Stimulated activated CD4-positive, alpha-beta T cell treated with anti-CD3 and anti-CD28 coated beads, Interleukin-12 subunit alpha, Interleukin-12 subunit beta, amount 100 ng/mL, for 4 hours (primary cell): ENCODE measurements at places on chromosomes 5 and 9.

GRCh38 chr9:8560560-8561525 is 761.3 kb upstream of the DMAC1 start:
- no peak for DNase-seq

GRCh38 chr5:60687927-60688720 is 11.8 kb downstream of the DEPDC1B start:
- no peak for DNase-seq

- DNase-seq: no peak
Measured at GRCh38 chr5:41277476-41278245, 64.3 kb upstream of the C6 start.

- no peak for DNase-seq
Measured at GRCh38 chr5:76476474-76477038, 73.5 kb downstream of the IQGAP2 start.

GRCh38 chr5:93062548-93062947 is 518.5 kb downstream of the NR2F1-AS1 start:
- no peak for DNase-seq

DNA sequence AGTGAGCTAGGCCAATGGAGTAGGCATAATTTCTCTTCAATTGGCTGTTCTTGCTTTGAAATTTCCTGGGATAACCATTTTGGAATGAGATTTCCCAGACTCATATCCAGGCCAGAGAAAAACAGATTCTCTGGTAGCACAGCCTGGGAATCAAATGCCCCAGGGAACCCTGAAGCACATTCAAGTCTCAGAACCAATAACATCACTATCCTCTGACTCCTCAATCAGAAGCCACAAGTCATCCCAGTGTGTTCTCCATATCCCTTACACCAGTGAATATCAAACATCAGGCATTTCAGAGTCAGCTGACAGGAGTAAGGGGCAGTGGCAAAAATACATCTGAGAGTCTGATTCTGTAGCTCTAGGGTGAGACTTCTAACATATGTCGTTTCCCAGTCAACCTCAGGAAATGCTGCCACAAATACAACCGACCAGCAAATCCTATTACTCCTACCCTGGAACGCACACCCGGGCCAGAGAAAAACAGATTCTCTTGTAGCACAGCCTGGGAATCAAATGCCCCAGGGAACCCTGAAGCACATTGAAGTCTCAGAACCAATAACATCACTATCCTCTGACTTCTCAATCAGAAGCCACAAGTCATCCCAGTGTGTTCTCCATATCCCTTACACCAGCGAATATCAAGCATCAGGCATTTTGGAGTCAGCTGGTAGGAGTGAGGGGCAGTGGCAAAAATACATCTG is 537.7 kb upstream of the NMUR2 start:
- no peak for DNase-seq

- no peak for DNase-seq
Measured at GRCh38 chr9:18071651-18072060, 402.3 kb upstream of the ADAMTSL1 start.

DNA sequence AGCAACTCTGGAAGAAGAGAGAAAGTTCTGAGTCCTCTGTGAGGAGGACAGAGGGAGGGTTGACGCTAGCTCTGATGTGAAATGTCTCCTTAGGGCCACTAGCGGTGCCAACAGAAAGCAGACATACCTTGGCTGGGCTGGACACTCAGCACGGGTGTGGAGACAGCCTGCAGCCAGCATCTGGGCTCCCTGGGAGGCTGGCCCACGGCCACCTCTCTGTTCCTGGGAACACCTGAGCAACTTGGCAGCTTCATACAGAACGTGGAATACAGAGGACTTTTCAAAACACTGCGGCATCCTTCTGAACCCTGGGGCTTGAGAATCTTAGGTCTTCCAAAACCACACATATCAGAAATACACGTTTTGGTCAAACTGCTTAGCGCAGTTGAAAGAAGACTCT is 269.1 kb downstream of the FSTL4 start:
- no peak for DNase-seq

DNA sequence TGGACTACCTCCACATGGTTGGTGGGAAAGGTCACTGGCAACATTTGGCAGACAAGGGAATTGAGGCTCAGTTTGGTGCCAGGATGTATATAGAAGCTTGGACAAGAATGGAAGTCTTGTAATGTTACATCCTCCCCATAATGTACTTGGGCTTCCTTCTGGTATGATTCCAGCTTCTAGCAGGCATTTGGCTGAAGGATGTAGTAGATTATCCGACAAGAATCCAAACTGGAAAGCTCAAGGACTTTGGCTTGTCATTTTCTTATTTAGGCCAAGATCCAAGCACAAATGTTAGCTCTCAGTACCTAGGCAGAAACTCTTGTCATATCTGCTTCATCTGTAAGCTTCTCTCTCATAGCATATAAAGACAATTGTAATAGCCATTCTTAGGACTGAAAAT is 209.1 kb downstream of the MAPKAP1 start:
- DNase-seq: no peak

GRCh38 chr5:132496191-132496630 is 5.6 kb upstream of the IRF1 start:
- DNase-seq: peak; percentile 81

DNA sequence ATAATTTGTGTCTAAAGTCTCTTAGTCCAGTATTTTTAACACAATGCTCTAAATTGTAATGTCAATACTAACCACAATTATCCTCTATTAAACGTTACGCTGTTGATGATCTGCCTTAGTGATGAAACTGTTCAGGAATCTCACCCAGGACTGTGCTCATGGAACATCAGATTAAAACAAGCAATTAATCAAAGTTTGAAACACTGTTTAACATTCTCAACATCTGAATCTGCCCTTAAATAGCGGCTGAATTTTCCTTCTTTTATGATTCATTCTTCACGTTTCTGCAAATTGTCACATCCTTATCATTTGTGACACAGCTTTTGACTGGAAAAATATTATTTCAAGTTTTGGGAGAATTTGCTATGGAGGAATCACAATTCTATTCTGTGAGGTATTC is 113.8 kb downstream of the MARCHF11 start:
- DNase-seq: no peak

- DNase-seq: no peak
Measured at GRCh38 chr5:61767231-61768080, 435.4 kb downstream of the ZSWIM6 start.

GRCh38 chr9:104856413-104856941 is 71.5 kb downstream of the ABCA1 start:
- no peak for DNase-seq

- DNase-seq: no peak
Measured at GRCh38 chr5:23820765-23821471, 313.5 kb downstream of the PRDM9 start.

- no peak for DNase-seq
Measured at GRCh38 chr9:113386571-113387393, 10.0 kb upstream of the HDHD3 start.

DNA sequence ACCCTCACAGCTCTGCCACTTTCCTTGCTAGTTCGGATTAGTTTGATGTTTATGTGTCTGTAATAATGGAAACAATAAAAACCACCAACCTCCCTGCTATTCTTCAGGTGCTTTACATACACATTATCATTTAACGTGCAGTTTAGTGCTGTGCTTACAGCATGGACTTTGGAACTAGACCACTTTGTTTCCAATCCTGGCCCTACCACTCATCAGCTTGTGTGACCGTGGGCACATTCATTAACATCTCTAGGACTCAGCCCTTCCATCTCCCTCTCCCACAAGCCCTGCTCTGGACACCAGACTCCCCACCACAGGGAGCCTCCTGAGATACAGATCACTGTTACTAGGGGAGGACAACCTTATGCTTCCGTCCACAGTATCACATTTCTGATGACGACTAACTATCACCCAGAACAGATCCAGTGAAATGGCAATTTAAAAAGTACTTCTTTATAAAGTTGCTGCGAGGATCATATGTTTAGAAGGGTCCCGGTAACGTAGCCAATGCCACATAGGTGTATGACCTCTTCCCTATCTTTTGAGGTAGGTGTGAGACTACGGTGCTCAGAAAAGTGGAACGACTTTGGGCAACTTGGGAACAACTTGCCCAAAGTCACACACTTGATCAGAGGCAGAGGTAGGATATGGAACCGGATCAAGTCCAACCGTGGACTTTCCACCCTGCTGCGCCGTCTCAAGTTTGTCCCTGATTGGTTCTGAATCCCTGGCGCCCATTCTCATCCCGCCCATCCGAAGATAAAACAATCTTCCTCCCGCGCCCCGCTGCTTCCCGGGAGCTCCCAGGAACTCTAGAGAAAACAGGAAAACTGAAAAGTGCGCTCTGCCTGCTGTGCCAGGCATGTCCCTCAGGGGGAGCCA is 132.4 kb upstream of the NIPBL start:
- no peak for DNase-seq

GRCh38 chr5:143146161-143146560 is 257.3 kb downstream of the NR3C1 start:
- DNase-seq: no peak

DNA sequence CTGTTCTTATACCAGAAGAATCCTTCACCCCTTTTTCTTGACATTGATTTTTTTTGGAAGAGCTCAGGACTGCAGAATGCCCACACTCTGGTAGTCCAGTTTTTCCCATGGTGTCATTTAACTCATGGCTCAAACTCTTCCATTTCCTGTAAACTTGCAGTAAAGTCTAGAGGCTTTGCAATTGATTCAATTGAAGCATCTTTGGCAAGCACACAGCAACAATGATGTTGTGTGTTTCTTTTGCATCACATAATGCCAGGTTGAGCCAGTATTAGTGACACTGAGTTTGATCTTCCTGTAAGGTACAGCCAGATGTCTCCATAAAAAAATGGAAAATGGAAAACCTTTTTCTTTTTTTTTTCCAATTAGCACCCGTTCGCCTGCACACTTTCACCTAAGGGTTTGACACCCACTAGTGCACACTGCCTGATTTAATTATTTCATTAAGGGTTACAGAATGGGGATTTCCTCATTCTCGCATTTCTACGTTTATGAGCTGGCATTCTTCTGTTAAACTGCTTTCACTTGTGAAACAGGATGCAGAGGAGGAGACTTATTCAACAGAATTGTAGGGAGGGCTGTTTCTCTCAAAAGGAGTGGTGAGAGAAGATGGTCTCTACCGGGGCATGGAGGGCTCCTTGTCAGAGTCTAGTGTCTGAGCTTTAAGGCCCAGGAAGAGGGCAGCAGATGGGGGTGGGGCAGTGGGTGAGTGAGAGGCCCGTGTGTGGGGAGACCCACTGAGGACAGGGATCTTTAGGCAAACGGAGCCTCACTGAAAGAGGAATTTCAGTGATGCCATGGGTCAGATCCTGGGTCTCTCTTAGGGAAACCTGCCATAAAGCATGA is 2.2 kb upstream of the S1PR3 start:
- no peak for DNase-seq

DNA sequence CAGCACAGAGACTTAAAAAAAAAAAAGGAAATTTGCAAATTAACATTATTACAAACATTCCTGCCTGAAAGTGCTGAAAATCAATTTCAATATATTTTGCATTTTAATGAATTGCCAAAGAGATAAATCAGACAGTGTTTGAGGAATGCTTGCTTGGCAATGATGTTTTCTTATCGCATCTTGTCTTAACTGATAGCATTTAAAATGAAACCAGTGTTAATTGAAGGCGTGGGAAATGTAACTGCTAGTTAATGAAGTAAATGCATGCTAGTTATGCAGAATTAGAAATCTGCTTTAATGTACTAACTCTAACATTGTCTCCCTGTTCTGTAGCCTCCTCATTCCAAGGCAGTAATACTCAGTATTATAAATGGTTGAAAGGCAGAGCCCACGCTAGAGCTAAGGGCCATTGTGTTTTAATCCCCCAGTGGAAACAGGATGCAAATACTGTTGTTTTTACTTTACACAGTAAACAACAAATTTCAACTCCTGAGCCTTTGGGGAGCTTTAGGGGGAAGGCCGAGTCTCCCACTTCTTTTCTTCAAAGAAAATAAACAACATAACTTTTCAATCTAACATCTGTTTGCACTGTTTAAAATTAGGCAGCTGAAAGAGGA is 586.9 kb downstream of the TLE4 start:
- no peak for DNase-seq

DNA sequence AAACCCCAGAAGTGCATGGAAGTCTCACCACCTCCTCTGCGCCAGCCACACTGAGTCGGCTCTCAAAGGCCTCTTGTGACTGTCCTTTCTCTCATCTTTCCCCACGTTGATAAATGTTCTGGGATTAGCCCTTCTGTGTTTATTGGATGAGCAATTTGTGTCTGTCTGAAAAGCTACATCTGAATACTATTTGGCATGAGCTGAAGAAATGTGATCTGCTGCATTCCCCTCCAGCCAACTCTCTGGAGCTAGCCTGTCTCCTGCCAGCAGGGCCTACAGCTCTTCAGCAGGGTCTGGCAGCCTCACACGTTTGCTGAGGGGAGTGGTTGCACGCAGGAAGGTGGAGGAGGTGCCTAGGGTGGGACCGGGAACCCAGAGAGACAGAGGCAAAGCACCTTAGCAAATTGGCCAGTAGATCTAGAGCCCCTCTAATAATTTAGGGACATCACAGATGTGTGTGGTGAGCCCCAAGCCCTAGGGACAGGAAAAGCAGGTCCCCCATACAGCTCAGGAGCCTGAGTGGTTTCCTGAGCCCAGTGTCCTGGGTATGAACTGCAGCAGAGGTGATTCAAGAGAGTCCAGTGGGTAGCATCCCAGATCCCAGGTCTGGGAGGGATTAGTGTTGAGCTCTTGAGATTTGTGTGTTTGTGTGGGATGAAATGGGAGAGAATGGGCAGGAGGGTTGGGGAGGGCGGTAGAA is 20.5 kb upstream of the B4GALT1 start:
- DNase-seq: no peak

GRCh38 chr9:127305838-127306226 is 41.3 kb downstream of the GARNL3 start:
- DNase-seq: no peak

DNA sequence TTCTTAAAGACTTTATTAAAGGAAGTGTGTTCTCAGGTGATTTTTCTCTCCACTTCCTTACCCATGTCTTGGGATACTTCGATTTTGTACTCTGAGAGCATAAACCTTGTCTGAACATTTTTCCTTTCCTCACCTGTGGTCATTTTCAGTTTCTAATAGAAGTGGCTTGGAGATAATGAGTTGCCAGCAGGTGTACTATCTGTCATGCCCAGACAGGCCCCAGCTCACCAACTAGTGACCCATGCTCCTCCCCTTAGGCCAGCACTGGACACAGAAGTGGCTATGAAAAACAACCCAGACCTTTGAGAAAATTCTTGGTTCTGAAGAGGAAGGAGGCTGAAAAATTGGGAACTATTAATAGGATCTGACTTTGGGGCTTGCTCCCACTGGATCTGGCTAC is 49.2 kb upstream of the SMIM32 start:
- no peak for DNase-seq

GRCh38 chr5:132267931-132268768 is 10.7 kb downstream of the PDLIM4 start:
- DNase-seq: no peak
